ENCODE measurements at places on chromosomes 7 and 10.
A peak's percentile ranks its signal among the peaks of the same experiment; 100 is the strongest.

DNA sequence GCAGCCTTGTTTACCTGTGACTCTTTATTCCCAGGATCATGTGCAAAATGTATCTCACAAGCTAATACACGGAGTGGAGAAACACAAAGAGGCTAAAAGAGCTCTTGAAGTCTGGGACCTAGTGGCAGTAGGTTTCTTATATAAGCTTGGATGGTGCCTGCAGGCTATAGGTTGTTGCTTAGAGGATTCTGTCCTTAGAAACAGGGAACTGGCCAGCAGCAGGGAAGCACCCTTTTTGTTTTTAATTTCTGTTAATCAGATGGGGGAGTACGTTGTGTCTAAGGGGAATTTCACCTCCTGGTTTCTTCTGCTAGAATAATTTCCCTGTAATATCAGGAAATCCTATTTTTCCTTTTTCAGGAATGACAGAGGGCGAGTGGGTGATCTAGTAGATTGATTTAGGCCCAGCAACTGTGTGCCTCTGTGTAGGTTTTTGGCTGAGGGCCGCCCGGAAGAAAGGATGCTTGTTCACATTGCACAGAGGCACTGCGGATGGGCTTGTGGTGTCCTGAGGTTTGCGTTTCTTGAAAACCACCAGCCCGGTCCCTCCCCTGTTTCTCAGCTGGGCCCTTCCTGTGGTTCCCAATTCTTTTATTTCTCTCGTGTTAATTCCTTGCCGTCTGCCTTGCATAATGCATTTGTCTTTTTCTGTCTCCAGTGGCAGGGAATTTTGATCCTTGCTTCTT, 158.0 kb downstream of the CAMK1D start:
- DNase-seq = no peak

- DNase-seq = no peak
These were observed 608.7 kb downstream of the SH2D4B start for GRCh38 chr10:81146436-81146835.

DNA sequence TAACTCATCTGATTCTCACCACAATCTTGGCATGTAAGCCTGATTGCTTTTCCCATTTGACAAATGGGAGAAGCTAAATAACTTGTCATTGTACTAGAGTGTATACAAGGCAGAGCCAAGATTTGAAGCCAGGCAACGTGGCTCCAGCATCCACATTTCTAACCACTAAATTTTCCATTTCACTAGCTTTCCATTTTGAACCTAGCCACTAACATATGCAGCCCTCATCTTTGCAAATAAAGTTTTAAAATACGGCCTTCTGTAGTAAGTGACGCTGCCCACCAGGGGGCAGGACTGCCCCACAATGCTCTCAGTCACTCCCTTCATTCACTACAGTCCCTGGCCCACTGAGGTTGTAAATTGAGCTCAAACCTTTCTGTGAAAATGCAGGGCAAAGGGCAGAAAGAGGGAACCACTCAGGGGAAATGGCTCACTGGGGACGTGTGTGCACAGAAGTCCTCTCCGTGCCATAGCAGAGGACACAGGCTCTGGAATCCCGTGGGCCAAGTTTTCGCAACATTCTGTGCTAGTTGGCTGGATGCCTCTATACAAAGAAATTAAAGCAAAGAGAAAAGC, 315.7 kb downstream of the TNS3 start:
- DNase-seq = peak; percentile 83

- DNase-seq = peak; percentile 94
These were observed 141.4 kb downstream of the GRID1 start for GRCh38 chr10:86225103-86225782.

- no peak for DNase-seq
These were observed 193.1 kb downstream of the SORCS1 start for GRCh38 chr10:106971411-106971831.

DNA sequence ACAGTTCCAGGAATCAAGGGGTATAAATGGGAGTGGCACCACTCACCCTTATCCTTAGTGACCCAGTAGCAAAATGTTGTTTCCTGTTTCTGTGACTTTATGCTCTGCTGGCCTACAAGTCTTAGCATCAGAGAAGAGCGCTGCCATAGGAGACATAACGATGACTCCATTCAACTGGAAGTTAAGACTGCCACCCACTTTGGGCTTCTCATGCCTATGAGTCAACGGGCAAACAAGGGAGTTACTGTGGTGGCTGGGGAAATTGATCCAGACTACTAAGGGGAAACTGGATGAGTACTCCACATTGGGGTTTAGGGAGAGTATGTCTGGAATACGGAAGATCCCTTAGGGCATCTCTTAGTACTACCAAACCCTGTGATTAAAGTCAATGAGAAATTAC, 40.6 kb upstream of the PIK3CG start:
- peak; percentile 97 for DNase-seq

GRCh38 chr7:151312356-151312755, 29.3 kb upstream of the NUB1 start:
- DNase-seq = no peak

GRCh38 chr7:151261529-151261928, 13.0 kb upstream of the SMARCD3 start:
- DNase-seq = no peak

DNA sequence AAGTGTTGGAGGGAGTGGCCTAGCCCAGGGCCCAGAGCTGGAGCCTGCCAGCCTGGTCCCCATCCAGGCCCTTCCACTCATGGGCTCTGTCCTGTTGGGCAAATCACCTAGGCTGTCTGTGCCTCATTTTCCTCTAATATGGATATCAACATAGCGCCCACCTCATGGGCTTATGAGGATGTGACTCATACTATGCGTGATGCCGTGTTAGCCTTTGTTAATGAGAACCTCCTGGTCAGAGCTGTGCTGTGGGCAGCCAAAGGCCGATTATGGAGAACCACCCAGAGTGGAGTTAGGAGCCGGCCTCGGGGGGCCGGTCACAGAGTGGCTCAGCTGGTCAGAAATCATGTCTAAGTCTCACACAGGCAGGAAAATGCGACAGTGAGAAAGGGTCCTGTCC, 306.4 kb downstream of the PAXIP1 start:
- no peak for DNase-seq

- DNase-seq = no peak
These were observed 197.3 kb upstream of the SHH start for GRCh38 chr7:156009569-156009968.

GRCh38 chr10:128036011-128036615, 90.1 kb downstream of the MKI67 start:
- no peak for DNase-seq

GRCh38 chr10:89214566-89215165, 7.5 kb upstream of the CH25H start:
- DNase-seq = no peak

- DNase-seq = no peak
These were observed 68.6 kb upstream of the KMT2C start for GRCh38 chr7:152504367-152504766.

DNA sequence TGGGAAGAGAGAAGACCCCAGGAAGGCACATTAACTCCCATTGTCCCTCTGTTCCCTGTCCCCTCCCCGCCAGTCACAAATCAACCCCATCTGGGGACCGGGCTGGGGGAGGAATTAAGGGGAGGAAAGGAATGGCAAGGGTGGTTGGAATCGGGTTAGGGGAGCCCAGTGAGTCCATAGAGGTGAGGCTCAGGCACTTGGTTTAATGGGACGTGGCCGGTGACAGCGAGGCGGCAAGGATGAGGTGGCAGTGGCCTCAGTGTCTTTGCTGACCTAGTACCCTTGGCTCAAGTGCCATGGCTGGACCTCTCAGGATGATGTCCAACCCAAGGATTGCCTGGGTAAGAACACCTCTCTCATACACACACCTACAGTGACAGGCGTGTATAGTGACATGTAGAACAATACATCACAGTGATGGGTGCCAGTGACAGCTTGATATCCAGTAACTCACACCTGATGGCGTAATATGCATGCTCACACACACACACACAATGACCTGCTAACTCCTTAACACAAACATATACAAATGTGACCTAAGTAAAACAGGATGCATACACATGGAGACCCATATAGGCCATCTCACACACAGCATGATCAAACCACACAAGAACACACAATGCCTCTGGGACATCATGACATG, 12.3 kb downstream of the KCNIP2 start:
- DNase-seq = no peak

GRCh38 chr10:127118034-127118433, 78.4 kb downstream of the INSYN2A start:
- no peak for DNase-seq

DNA sequence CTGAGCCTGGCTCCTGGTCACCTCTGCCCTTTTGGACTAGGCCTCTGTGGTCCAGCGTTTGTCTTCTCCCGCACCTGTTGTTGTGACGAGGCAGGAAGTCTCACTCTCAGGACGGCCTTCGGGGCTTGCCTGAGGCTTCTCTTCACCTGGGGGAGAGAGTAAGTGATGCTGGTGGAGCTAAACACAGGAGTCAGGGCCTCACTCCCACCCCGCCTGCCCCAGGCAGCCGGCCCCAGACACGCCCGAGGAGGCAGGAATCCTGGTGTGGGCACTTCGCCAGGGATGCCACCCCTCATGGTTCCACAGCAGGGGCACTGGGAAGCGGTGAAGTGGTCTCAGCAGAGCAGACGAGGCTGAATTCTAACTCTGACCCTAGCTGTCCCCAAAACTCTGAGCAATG, 42.4 kb downstream of the IL2RA start:
- no peak for DNase-seq
